ENCODE measurements at places on chromosomes 3 and 15. TPM values are rescaled to one million over a fixed set of nuclear protein-coding genes. Genes with fewer than 3 reads are reported as not detected.

The ALG1L2 gene
- total RNA-seq: not detected

The NEK11 gene
- total RNA-seq: 6.5 TPM

The INAFM2 gene
- 26.2 TPM for total RNA-seq

The ATOSA gene
- total RNA-seq: 28.9 TPM

The CLSTN2 gene
- total RNA-seq: 1.6 TPM

The DLL4 gene
- 0.07 TPM for total RNA-seq

The SPATA12 gene
- total RNA-seq: not detected

The SLC26A6 gene
- 20.7 TPM for total RNA-seq

The ZNF80 gene
- not detected for total RNA-seq

The TUSC7 gene
- total RNA-seq: not detected

The SORD gene
- total RNA-seq: 20.3 TPM

The GMPPB gene
- total RNA-seq: 35.7 TPM

The OCA2 gene
- total RNA-seq: not detected

The MESP2 gene
- 0.66 TPM for total RNA-seq

The BOC gene
- total RNA-seq: 7.6 TPM

The MINAR1 gene
- 1.6 TPM for total RNA-seq

The GNAT1 gene
- total RNA-seq: not detected

The PRTG gene
- 0.78 TPM for total RNA-seq

The GOLGA8K gene
- 0.36 TPM for total RNA-seq

The GOLGA8G gene
- total RNA-seq: not detected

The MYZAP gene
- 0.07 TPM for total RNA-seq
